Sciatic nerve (tissue), 2 donors: ENCODE measurements at places on chromosomes 11 and 22. TPM values are rescaled to one million over a fixed set of nuclear protein-coding genes. Genes with fewer than 3 reads are reported as not detected.

The CCDC87 gene
- total RNA-seq, result 0.22 TPM

The OR10A2 gene
- not detected for total RNA-seq

The LIF gene
- 3.2 TPM for total RNA-seq

The FOSL1 gene
- 5.6 TPM for total RNA-seq

The LUZP2 gene
- total RNA-seq, result 0.18 TPM

The OR2AT4 gene
- 2.0 TPM for total RNA-seq

The RIMBP3C gene
- total RNA-seq, result 0.36 TPM

The SYT13 gene
- not detected for total RNA-seq

The SEPTIN3 gene
- 35.5 TPM for total RNA-seq

The CLCF1 gene
- 7.5 TPM for total RNA-seq

The PLEKHB1 gene
- 370 TPM for total RNA-seq

The HORMAD2 gene
- not detected for total RNA-seq

The TEX54 gene
- not detected for total RNA-seq

The GPR83 gene
- 0.62 TPM for total RNA-seq

The MYO7A gene
- 16.7 TPM for total RNA-seq

The SERPING1 gene
- total RNA-seq, result 701 TPM

The OR5D14 gene
- total RNA-seq, result not detected

The SAA1 gene
- total RNA-seq, result 11.6 TPM

The TSGA10IP gene
- total RNA-seq, result not detected

The DEFB131B gene
- total RNA-seq, result not detected
